ENCODE measurements at places on chromosomes 2 and 18.

GRCh38 chr18:65411061-65411460, 339.8 kb upstream of the CDH7 start:
- no peak for DNase-seq

GRCh38 chr2:180359522-180360282, 352.6 kb upstream of the CWC22 start:
- DNase-seq: peak; percentile 10

DNA sequence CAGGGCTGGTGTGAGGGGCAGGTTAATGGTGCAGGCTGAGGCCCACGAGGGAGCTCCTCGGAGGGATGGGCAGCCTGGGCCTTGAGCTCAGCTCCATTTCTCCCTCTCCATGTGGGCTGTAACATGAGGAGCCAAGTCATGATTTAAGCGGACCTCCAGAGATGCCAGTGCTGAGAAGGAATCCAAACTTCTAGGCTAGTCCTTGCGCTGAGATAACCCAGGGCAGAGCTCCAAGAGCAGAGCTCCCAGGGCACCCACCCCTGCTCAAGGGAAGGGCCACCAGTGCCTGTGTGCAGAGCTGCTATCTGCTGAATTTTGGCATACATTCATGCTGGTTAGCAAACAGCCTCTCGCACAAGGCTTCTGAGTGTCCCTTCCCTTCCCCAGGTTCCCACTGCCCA, 95.1 kb downstream of the MRO start:
- no peak for DNase-seq

DNA sequence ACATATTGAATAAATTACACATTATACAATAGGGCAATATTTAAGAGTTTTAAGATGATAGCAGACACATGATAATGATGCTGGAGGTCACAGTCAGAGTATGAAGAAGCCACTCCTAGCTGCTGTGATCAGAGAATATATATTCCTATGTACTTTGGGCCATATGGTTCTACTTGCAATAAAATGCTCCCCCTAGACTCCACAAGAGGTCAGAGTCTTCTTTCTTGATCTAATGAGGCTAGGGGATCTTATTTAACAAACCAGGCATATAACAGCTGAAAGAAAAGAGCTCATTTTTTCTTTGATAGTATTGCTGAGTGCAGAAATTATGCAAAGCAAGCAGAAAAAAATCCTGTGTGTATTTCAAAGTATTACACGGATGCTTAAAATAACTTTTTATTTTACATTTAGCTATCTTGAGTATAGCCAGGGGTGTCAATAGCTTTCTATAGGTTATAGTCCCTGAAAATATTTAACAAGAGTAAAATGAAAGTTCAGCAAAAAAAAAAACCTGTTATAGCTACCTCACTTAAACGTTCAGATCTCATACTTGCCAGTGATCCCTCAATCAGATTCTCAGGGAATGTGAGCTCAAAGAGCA, 748.7 kb upstream of the CHAC2 start:
- DNase-seq: peak; percentile 20

GRCh38 chr2:19837235-19837766, 64.5 kb downstream of the TTC32 start:
- DNase-seq: no peak

- peak; percentile 27 for DNase-seq
Observed at GRCh38 chr2:180227461-180227860, 220.4 kb upstream of the CWC22 start.

- DNase-seq: no peak
Observed at GRCh38 chr2:98172951-98173350, 86.0 kb downstream of the VWA3B start.

DNA sequence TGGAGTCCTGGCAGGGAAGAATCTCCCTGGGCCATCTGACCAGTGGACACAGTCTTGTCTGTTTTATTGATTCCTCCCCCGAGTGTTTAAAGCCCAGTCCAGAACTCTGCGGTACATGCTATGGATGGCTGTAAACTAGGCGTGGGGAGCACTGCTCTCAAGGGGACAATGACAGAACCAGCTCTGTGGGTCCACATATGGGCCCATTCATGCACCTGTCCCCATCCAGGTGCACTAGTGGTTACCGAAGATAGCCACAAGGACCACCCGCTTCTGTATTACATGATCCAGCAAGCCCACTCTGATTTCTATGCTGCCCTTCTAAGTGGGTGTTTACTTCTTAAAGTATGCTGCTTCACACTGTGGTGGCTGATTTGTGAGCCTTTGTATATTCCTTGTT, 21.0 kb downstream of the CHST10 start:
- DNase-seq: no peak

- DNase-seq: no peak
Observed at GRCh38 chr2:105801961-105802360, 57.2 kb downstream of the NCK2 start.

GRCh38 chr2:235854276-235854675, 313.9 kb downstream of the GBX2 start:
- no peak for DNase-seq

DNA sequence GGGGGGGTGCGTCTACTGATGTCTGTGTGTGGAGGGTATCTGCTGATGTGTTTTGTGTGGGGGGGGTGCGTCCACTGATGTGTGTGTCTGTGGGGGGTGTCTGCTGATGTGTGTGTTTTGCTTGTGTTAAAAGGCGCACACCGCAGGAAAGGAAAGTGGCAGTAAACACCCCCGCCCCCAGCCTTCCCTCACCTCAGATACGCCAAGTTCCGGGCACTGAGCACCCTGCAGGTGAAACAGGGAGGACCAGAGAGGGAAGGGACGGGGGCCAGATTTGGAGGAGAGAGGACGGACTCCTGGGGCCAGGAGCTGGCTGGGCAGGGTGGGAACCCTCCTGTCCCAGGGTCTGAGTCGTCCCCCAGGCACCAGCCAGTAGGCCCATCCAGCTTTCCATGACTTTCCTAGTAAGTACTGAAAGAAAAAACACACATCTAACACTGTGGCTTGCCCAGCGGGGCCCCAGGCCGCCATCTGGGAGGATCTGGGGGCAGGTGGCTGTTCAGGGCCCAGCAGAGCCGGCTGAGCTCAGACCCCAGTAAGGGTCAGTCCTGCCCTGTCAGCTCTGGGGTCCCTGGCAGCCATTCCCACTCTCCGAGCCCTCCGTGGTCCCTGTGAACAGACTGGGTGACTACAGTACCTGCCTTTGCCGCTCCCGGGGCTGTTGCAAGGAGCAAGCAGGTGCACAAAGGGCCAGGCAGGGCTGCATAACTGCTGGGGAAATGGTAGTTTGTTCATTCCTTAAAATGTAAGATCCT, 126.9 kb downstream of the NFATC1 start:
- DNase-seq: no peak

GRCh38 chr2:163465440-163465839, 270.4 kb downstream of the FIGN start:
- peak; percentile 6 for DNase-seq

GRCh38 chr18:74387383-74387782, 69.7 kb downstream of the DIPK1C start:
- DNase-seq: peak; percentile 42

GRCh38 chr2:214019229-214019972, 391.5 kb upstream of the VWC2L start:
- DNase-seq: peak; percentile 99

GRCh38 chr2:235627682-235628081, 133.8 kb downstream of the AGAP1 start:
- DNase-seq: no peak

DNA sequence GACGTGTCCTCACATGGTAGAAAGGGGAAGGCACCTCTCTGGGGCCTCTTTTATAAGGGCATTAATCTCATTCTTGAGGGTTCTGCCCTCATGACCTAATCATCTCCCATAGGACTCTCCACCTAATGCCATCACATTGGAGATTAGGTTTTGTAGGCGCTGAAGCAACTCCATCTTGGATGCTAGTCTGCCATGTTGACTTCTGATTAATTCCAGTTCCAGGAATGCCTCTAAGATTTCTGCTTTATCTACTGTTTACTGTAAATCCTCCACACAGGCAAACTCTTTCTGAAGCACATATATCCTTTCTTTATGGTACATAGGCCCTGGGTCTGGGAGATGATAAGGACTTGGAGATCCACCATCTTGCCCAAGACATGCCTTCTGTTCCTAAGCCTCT, 49.3 kb upstream of the YWHAQ start:
- no peak for DNase-seq

GRCh38 chr2:62854600-62855514, 149.3 kb downstream of the EHBP1 start:
- no peak for DNase-seq

DNA sequence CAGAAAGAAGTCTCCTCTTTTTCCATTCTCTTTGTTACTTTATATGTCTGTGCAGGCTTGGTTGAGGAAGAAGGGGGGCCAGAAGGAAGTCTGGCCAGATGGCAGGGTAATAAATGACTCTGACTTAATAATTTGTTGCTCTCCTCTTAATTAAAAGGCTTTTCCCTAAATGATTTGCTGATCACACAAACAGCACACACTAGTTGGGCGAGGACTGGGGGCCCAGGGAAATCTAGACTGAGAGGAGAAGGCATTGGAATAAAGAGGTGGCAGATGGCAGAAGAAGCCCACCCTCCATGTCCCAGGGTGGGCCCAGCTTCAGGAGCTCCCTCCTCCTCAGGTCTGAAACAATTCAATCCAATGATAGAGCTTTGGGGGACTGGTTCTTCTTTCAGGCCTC, 12.7 kb upstream of the SMARCAL1 start:
- no peak for DNase-seq

- DNase-seq: no peak
Observed at GRCh38 chr2:233983445-233983844, 66.3 kb downstream of the TRPM8 start.

- no peak for DNase-seq
Observed at GRCh38 chr2:239040152-239040761, 192.4 kb downstream of the TWIST2 start.

DNA sequence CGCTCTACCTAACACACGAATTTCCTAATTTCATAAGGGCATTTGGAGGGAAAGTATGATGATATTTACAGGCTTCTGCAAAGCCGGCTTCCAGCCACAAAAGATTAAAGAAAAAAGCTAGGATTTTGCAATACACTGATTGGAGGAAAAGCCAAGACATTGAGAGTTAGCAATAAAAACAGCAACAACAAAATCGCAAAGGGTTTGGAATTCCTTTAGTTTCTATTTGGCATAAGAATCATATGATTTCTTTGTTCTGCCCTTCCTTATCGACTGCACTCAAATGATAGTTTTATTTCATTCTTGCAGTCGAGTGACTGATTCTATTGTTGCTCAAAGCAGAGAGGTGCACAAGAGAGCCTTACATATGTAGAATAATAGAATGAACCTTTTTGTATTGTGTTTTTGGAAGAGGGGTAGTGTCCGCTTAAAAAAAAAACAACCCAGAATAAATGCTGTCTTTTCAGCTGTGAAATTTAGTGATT, 3.9 kb upstream of the ZNF532 start:
- DNase-seq: no peak

DNA sequence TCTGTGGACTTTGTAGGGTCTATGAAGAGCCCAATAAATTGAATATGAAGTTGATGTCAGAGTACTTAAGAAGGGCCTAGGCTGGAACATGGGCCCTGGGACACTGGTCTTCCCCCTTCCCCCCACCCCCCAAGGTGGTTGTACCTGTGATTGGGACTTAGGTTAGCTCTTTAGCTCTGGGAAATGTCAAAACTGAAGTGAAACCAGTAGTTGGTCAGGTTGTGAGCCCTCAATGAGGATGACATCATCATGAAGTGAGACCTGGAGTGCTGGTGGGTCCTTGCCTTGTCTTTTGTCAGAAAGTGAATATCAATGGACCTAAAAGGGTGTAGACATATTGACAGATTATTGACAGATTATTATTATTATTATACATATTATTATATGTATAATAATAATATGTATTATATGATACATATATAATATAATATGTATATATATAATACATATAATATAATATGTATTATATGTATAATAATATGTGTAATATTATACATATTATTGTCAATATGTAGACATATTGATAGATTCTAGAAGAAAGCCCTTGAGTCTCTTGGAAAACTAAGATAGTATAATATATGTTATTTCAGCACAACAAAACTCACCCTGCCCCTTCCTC, 5.4 kb downstream of the MARS2 start:
- no peak for DNase-seq

GRCh38 chr18:24319757-24320156, 77.9 kb downstream of the OSBPL1A start:
- no peak for DNase-seq

DNA sequence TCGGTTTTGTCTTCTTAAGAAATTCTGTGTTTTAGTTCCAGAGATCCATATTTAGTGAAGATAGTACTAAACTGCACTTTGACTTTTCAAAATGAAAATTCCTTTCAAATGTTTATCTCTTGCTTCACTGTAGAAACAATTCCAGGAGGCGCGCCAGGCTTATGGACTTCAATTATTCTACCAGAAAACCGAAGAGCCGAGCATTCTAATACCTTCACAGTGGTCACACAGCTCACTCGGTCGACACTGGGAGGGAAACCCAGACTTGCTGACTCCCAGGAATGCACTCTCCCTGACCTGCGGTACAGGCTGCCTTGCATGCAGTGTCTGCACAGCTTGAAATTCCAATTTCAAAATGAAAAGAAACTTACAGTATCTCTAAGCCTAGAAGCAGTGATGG, 119.9 kb upstream of the PIEZO2 start:
- no peak for DNase-seq

GRCh38 chr2:134883552-134884293, 34.9 kb upstream of the CCNT2 start:
- DNase-seq: no peak

GRCh38 chr2:231170055-231170454, 28.4 kb upstream of the ARMC9 start:
- peak; percentile 83 for DNase-seq

DNA sequence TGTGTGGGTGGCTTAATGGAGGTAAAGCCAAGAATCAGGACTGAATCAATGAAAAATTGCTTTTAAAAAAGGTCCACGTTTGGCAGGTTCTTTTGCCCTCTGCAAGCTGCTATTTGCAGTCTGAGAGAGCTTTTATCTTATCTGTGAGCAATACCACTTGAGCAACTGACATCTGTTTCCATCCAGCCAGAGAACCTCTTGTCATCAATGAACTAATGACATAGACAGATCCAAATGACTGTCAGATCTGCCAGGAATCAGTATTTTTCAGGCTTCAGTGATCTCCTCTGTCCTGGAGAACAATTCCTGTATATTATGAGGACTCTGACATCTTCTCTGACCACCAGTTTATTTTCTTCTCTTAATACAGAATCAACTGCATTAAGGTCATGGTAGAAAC, 608.1 kb downstream of the LRP1B start:
- no peak for DNase-seq

DNA sequence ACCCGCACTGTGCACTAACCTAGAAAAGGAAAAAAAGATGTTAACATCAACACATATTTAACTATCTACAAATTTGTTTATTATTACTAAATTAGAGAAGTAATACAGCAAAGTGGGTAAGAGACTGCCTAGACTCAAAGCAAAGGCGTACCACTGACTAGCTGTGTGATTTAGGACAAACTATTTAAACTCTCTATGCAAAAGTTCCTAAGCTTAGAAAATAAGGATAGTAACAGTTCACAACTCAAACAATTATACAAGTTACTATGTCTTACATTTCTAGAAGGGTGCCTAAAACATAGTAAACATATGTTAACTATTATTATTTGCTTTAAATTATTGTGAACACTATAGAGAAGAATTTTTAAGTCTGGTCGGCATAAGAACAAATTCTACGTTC, 119.4 kb downstream of the RTTN start:
- no peak for DNase-seq

All from fibroblast of mammary gland (primary cell).